ENCODE measurements at places on chromosomes 1 and 21.
A peak's percentile ranks its signal among the peaks of the same experiment; 100 is the strongest.

- DNase-seq: no peak
Observed at GRCh38 chr21:46559291-46559983, 45.4 kb downstream of the S100B start.

DNA sequence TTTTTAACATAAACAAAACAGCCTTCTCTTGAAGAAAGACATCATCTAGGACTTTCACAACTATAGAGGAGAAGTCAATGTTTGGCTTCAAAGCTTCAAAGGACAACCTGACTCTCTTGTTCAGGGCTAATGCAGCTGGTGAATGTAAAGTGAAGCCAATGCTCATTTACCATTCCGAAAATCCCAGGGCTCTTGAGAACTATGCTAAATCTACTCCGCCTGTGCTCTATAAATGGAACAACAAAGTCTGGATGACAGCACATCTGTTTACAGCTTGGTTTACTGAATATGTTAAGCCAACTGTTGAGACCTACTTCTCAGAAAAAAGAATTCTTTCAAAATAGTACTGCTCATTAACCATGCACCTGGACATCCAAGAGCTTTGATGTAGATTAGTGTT lies 259.8 kb upstream of the NR5A2 start:
- DNase-seq: no peak

- no peak for DNase-seq
Observed at GRCh38 chr1:66731170-66731865, 20.9 kb upstream of the DYNLT5 start.

- DNase-seq: no peak
Observed at GRCh38 chr1:164058198-164058597, 500.8 kb upstream of the PBX1 start.

DNA sequence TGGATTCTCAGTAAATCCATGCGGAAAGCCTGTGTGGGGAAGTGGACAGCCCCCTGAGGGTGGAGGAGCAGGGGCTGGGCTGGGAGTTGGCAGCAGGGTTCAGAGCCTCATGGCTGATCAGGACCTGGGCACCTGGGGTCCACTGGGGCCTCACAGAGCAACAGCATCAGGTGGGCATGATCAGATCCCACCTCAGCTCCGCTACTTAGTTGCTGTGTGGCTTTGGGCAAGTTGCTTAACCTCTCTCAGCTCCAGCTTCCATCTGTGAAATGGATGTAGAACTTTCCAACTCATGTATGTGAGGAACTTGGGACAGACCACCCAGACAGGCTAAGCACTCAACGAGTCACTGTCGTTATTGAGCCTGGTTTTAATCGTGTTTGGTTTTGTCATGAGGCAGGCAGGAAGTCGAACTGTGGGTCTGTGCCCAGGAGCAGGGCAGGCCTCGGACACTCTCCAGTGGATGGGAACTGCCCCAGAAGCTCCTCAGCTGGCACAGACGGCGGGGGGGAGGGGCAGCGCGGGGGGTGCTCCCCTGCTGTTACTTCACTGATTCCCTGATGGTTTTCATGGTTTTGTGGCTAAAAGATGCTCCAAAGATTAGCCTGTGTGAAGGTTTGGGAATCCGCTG lies 155.8 kb upstream of the TMEM51 start:
- DNase-seq: no peak

DNA sequence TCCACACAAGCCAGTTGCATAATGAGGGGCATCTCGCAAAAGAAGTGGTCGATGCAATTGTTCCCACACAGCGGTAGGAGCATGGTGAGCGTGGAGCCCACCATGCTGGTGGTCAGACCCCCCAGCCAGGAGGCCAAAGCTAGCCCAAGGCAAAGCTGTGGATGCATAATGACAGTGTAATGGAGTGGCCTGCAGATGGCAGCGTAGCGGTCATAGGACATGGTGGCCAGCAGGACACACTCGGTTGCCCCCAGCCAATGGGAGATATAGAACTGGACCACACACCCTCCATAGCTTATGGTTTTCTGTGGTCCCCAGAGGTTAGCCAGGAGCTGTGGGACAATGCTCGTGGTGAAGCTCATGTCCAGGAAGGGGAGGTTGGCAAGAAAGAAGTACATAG lies 4.3 kb downstream of the OR2C3 start:
- no peak for DNase-seq

GRCh38 chr1:1119272-1119890 lies 3.5 kb upstream of the C1orf159 start:
- DNase-seq: no peak

DNA sequence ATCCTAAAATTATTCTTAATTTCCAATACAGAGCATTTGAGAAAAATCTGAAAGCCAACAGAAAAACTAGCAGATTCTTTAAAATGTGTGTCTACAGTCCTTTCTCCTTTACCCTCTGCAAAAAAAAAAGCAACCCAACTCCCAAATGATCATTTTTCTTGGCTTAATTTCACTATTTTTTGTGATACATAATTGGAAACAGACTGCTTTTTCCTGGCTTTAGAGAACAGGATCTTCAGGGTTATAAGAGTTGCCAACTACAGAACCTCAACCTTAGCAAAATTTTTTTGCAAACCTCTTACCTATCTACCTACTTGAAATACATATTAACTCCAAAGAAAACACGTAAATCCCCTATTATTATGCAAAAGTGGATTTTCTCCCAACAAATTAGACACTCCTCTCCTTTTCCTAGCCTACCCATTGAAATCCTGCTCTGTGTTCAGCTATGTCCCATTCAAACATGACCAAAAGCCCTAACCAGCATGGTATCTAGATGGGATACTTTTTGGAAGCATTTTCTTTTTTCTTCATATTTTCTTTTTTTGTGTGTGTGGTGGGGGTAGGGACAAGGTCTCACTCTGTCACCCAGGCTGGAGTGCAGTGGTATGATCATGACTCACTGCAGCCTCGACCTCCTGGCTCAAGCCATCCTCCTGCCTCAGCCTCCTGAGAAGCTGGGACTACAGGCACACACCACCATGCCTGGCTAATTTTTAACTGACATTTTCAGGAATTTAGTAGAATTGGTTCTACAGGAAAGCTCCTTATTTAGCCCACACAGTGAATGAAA lies 9.0 kb downstream of the TGFBR3 start:
- DNase-seq: no peak

DNA sequence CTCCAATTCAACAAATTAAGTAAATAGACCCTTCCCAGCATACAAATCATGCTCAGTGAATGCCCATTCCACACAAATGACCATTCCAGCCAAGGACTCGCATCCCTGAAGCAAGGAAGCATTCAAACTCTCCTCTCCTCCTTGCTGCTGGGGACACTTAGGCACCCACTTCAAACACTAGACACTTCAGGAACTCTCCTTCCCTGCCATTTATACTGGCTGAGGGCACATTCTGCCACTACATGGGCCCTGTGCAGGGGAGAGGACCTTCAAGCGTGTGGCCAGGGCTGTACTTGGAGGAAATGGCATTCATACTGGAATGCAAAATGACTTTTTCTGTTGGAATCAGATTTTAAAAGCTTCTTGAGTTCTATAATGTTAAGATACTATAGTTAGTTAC lies 22.3 kb downstream of the GJA5 start:
- no peak for DNase-seq

DNA sequence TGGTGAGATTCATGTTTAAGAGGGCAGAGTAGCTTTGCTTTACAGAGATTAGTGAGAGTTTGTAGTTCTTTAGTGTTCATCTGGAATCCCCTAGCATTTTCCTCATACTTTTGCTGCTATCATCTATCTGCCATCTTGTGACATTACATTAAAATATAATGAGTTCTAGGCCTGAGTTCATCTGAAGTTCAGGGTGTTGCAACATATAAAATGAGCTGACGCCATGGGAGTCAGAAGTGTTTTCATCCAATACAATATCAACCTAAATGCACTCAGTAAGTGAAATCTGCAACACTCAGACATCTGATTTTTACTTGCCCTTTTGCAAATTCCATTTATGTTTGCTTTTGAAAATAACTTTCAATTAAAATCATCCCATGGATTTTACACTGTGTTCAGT lies 153.8 kb downstream of the NTNG1 start:
- DNase-seq: no peak

DNA sequence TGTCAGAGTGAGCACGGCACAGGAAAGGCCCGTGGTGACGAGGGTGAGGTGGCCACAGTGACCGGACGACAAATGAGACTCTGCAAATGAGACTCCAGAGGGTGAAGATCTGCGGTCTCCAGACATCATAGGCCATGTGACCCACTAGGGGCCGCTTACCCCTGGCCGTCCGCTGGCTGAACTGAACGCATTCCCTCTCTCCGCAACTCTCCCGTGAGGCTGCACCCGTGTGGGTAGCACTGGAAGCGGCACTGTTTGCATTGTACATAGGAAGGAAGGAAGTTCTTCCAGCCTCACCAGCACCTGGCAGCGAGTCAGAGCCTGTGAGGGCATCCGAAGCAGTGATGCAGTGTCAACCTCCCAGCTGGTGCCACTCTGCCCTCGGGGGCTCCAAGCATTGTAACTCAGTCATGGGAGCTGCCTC lies 23.6 kb upstream of the SPSB1 start:
- no peak for DNase-seq

GRCh38 chr1:197272791-197273190 lies 4.7 kb downstream of the CRB1 start:
- no peak for DNase-seq

- DNase-seq: no peak
Observed at GRCh38 chr21:21182401-21183010, 184.3 kb downstream of the NCAM2 start.

DNA sequence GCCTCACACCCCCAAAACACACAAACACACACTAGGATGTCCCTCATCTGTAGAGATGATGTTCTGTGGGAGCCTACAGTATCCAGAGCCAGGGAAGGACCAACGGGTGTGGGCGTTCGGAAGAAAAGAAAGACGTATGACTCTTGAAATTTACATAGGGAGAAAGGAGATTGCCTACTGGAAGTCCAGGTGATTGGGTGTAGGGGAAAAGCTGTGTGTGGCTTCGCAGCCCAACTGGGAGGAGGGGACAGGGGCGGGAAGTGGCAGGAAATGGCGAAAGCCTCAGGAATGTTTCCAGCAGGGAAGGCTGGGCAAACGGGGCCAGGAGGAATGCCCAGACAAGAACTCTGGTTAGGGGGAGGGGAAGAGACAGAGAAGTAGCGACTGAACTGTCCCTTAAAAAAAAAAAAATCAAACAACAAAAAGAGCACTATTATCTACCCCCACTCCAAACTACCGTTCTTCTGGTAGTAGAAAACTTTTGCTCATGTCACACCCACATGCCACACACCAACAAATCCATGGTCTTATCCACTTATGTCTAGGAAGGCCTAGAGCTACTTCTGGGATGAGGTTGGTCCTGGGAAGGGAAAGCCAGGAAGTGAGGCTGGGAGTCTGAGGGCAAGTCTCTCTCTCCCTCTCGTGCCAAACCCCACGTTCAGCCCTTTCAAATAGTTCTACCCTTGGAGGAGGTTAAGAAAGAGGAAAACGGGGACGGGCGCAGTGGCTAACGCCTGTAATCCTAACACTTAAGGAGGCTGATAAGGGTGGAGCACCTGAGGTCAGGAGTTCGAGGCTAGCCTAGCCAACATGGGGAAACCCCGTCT lies 1.8 kb upstream of the CKS1B start:
- peak; percentile 56 for DNase-seq

DNA sequence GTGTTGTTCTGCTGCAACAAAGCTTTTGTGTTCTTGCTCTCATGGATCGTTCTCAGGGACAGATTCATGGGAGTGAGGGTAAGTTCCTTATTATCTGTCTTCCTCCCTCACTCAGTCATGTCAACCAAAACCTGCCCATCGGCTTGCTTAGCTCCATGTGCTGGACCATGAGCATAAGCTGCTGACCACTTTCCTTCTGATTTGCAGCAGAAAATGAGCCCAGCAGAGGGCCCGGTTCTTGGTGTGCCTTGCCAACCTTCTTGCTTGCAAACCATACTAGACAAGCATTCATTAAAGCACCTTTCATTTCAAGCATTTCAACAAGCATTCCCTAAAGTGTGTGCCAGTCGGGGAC lies 64.0 kb upstream of the COA6 start:
- no peak for DNase-seq

DNA sequence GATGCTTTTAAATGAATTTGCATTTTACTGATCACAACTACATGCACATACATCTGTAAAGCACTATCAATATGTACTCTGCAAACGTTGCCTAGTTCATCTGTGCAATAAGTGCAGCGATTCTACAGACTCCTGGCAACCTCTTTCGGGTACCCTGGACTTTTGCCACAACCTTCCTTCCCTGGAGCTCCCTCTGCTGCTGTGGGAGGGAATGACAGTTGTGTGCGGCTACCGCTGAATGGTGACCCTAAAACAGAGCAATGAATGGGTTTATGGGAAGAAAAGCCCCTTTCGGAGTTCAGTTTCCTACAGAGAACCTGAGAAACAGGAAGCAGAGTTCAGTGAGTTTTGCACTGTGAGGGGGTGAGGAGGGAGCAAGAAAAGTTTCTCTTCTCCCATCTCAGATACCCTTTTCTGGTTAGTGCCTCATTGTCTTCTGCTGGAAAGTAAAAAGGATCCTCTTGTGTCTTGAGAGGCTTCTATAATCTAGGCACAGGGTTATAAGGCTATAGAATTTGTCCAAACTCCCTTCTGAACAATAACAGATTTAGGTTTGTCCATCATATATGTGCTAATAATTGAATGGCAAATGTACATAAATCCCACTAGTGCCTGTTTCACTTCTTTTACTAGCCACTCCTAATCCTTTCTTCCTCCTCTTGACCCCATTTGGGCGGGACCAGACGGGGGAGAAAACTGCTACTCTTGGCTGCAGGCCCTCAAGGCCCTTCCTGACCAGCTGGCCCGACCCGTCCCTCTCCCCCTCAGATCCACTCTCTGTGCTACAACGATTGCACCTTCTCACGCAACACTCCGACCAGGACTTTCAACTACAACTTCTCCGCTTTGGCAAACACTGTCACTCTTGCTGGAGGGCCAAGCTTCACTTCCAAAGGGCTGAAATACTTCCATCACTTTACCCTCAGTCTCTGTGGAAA lies 19.8 kb upstream of the SARS1 start:
- DNase-seq: no peak

GRCh38 chr21:41168391-41169257 lies 664 bp downstream of the BACE2 start:
- DNase-seq: peak; percentile 46

- DNase-seq: no peak
Observed at GRCh38 chr1:52112489-52112888, 29.4 kb upstream of the ZFYVE9 start.

- DNase-seq: no peak
Observed at GRCh38 chr1:195754303-195754702, 853.9 kb downstream of the KCNT2 start.

DNA sequence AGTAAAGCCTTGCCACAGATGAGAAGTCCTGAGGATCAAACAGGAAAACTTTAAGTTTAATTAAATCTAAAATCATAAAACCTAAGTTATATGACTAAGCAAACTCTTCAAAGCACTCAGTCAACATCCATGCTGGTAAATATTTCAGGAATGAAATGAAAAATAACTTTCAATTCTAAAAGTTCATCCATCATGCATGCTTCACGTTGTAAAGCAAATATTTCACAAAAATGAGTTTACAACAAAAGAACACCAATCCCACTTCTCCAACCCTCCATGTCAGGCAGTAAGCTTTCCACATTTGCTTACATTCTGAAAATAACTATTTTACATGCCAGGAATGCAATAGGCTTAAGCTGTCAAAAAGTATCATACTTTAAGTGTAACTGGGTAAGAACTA lies 16.8 kb downstream of the APP start:
- DNase-seq: no peak
